ENCODE measurements at places on chromosomes 2 and 18.

- no peak for DNase-seq
Observed at GRCh38 chr2:284896-285492, 2.9 kb downstream of the ALKAL2 start.

GRCh38 chr2:195494451-195494850, 162.6 kb upstream of the SLC39A10 start:
- DNase-seq: no peak

DNA sequence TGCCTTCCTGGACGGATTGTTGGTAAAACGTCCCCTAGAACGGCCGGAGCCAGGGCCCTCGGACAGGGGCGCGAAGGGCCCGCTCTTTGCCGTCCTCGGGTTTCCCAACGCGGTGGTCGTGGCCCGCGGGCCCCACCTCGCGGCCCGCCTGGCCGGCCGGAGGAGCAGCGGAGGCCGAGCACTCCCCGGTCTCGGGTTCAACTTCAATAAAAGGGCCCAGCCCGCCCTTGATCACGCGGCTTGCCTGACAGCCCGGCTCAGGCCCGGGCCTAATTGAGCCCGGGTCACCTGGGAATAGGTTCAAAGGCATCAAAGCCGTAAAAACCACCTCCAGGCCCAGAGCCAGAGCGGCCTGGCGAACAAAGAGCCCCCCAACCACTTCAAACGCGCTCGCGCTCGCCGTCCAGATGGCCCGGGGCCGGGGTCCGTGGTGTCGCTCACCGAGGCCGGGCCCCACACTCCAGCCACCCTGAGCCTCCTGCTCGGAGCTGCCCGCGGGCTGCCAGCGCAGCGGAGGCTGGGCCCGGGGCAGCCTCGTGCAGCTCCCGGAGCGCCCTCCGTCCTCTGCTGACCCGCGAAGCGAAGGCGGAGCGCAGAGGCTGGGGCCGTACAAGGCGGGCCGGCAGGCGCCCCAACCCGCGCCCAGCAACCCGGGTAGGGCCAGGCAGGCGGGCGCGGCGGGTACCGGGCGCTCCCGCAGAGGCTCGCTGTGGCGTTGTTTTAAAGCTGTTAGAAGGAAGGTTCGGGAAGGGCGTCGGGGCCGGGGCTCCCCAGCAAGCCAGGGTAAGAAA, 1.1 kb upstream of the TWIST2 start:
- no peak for DNase-seq

- DNase-seq: peak; percentile 10
Observed at GRCh38 chr2:47907039-47907781, 912 bp upstream of the FBXO11 start.

DNA sequence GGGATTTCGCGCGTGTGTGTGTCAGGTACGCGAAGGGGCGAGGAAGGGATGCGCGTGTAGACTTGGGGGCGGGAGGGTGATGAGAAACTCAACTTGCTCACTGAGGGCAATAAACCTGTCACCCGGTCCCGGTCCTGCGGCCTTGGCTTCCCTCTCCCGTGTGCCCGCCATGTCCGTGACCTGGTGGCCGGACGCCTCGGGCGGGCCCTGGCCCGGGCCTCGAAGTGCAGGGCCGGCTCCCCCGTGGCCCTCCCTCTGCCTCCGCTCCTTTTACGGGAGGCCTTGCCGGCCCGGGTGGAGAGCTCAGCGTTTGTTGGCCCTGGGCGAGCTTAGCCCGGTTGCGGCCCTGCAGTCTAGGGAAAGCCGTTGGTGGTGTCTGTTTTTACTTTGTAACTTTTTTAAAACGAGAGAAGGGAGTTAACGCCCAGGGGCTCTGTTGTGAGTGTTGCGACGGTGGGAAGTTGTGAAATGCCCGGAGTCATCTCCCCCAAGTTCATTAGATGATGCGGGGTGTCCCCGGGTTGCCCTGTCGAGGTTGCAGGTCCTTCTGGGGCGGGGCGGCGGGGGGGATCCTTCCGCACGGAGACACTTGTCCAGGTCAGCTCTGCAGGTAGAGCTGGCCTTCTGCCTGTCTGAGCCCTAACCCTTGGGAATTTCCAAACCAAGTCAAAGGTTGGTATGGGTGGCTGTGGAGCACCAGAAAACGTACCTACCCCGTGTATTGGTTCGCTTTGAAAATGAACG, 883 bp downstream of the SMCHD1 start:
- peak; percentile 19 for DNase-seq

DNA sequence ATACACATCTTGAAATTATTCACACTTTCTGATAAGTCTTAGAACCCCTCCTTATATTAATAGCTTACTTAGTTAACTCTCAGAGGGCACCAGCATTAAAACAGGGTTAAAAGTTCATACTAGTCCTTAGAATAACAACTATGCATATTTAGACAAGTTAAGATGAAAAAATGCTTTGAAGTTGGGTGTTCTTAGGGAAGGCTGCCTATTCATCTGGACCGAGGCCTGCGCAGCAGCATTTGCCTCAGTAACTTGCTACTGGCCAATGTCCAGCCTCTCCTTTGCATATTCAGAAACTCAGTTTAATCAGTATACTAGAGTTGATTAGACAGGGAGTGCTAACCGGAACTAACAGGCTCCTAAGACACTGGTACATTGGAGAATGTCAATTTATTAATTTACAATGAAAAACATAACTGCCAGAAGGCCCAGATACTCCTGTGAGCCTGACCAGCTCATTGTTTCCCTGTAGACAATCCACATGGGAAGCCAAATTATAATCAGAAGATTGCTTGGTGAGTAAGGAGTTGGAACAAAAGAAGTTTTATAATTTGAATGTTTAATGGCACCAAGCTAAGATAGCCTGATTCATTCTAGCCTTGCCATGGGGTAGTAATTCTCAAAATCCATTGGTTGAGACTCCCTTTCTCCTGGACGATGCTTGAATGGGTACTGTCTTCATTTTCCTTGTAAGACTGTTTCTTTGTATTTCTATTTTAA, 48.9 kb downstream of the DYNC1I2 start:
- no peak for DNase-seq

DNA sequence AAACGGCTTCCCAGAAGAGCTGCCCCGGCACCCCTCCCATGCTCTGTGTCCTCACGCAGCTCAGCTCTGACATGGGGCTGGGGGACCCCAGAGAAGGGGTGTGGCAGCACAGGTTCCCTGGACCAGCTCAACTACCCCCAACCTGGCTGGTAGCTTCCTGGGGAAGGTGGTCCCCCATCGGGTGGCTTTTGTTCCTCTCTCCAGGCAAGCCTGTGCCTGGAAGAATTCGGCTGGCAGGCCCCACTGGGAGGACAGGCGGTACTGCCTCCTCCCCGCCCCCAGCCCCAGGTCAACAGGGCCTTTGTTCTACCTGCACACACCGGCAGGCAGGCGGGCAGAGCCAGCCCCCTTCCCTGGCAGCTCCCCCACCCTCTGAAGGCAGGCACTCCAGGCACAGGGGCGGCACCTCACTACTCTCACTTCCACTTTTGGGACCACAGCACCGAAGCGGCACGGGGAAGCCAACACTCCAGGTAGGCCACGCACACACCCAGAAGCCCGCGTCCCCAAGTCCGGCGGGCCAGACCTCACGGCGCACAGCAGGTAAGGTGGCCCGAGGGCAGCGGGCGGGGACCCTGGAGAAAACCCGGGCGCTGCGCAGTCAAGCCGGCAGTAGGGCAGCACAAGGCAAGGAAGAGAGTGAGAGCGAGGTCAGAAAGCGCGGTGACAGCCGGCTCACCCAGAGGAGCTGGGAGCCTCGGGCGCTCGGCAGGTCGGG, 1.3 kb downstream of the HS6ST1 start:
- no peak for DNase-seq

- DNase-seq: no peak
Observed at GRCh38 chr2:185215497-185215896, 523.1 kb upstream of the FSIP2 start.

DNA sequence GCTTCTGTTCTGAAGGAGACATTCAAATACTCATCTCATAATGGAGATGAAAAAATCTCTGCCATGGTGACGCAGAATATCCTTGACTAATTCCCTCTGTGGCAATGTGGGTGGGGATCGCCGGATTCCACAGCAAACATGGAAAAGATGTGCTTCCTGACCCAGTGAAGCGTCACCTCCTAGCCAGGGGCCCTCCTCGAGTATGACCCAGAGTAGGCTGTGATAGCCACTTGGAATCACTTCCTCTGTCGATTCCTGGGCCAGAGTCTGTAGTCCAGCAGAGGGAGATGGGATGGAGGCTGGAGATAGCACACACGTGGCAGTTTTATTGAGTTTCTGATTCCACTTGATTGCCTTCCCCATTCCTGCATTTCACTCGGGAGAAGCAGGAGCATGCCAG, 36.8 kb downstream of the DRC1 start:
- no peak for DNase-seq

DNA sequence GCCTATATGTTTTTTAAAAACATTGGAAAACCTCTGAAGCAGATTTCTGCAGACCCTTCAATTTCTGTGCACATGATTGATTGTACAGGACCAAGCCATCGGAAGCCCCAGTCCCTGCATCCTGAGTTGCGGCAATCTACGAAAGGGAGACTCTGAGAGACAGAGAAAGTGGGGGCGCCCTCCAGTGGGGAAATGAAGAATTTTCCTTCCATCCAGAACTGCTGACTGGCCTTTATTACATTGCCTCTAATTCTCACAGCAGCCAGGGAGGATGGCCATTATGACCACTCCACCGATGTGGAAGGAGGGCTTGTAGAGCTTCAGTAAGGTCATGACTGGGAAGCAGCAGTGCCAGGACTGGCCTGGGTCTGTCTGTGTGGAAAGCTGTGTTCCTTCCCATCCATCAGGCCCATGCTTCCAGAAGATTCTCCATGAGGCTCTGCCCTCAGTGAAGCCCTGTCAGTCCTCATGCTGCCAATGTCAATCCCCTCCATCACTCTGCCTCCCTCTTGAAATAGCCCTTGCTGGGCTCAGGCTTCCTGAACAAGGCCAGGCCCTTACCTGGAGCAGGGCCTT, 20.0 kb upstream of the RESP18 start:
- DNase-seq: peak; percentile 73

GRCh38 chr2:218434456-218434855, 15.5 kb downstream of the VIL1 start:
- peak; percentile 4 for DNase-seq
